IMR-90 (cell line): ENCODE measurements at places on chromosomes 5 and 9. TPM values are rescaled to one million over a fixed set of nuclear protein-coding genes. Genes with fewer than 3 reads are reported as not detected.

DNA sequence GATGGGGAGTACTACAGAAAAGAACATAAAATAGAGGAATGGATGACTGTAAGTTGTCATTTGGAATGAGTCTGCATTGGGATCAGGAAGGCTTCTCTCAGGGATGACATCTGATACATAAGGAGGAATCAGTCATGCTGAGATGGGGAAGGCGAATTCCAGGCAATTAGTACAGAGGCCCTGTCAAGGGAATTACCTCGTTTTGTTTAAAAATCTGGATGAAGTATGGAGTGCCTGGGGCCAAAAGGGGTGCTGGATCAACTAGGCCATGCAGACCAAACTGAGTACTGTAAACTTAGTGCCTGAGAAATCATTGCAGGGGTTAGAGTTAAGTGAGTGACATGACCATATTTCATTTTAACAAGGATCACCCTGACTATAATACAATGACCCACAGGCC is 30.5 kb downstream of the JAKMIP2 start:
- DNase-seq = no peak

GRCh38 chr9:99073985-99074901 is 30.7 kb upstream of the TGFBR1 start:
- DNase-seq = no peak

- no peak for DNase-seq
These were observed 14.8 kb downstream of the IL9 start for GRCh38 chr5:135880801-135881200.

GRCh38 chr5:33257807-33258429 is 182.8 kb upstream of the TARS1 start:
- DNase-seq = peak; percentile 89

- peak; percentile 89 for DNase-seq
These were observed 594.6 kb upstream of the BRINP1 start for GRCh38 chr9:119963798-119964372.

- no peak for DNase-seq
These were observed 88.3 kb downstream of the SNCAIP start for GRCh38 chr5:122400341-122400740.

- no peak for DNase-seq
These were observed 31.4 kb upstream of the TTLL11 start for GRCh38 chr9:122124528-122124927.

- no peak for DNase-seq
These were observed 183.2 kb upstream of the DAB2 start for GRCh38 chr5:39608024-39608423.

DNA sequence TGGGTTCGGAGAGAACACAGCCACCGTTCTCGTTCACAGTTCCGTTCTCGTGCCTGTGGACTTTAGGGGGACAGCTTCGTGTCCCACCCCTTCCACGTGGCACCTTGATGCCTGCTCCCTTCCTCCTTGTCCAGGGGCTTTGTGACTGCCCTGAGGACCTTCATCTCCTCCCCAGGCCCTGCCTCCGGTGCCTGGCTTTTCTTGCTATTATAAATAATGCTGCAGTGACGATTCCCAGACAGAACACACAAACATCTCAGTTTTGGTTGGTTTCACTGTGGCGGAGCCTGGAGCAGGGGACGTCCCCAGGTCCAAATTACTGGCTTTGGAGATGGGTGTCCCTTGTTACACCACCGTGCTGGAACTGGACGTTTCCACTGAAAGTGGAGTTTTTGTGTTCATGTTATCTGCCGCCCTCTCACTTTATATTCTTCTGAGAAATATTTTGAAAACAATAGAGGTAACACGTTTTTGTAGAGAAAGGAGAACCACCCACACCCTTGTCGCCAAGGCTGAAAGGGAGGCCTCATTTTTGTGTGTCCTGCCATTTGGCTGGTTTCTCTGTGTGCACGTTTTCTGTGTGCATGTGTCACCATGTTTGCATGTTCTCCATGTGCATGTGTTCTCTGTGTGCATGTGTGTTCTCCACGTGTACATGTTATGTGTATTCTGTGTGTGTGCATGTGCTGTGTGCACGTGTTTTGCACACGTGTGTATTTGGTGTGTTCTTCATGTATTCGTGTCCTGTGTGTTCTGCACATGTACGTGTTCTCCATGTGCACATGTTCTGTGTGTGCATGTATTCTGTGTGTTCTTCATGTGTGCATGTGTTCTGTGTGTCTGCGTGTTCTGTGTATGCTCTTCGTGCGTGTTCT is 24.2 kb downstream of the WNK2 start:
- DNase-seq = no peak

GRCh38 chr5:162806195-162806594 is 631.2 kb upstream of the CCNG1 start:
- no peak for DNase-seq

DNA sequence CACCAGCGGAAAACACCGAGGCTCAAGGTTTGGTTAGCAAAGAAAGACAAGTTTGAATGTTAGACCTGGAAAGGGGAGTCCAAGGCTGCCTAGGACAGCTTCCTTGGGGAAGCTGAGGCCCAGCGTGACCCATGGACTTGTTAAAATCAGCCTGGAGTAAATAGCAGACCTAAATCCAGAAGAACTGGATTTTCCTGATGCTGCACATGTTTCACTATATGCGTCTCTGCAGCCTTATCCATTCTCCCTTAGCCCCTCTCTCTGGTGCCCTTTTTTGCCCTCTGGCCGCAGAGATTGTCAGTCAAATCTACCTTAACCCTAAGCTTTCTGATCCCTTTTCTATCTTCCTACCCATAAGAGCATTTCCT is 119.9 kb downstream of the NTRK2 start:
- DNase-seq = no peak

- no peak for DNase-seq
These were observed 384.4 kb upstream of the PDE4D start for GRCh38 chr5:60277941-60278340.

DNA sequence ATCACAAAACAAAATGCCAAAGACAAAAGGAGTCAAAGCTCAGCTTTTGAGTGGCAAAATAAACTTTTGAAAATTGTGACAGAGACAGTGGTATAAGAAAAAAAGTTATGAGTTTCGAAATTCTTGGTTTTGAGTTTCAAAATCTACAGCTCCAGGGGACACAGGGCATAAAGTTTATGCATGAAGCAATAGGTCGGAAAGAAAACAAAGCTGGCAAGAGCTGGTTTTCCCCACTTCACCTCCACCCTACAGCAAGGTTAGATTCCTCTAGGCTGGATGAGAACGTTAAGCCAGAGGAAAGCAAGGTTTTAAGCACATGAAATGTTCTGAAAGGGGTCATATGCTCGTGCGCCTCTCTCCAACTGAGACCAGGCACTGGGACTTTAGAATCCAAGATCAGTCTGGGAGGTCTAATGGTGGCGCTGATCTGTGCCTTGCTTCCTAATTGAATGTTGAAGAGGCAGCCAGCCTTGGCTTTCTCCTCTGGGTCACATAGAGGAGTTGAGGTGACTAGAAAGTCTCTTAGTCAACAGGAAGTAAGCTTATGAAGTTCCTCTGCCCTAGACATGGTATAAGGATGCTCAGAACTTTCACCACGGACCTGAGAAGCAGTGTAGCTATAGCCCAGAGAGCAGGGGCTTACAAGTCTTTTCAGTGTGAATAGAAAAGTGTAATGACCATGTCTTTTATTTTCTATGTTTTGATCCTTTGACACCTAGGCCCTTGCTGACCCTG is 167.7 kb upstream of the DMAC1 start:
- DNase-seq = no peak

DNA sequence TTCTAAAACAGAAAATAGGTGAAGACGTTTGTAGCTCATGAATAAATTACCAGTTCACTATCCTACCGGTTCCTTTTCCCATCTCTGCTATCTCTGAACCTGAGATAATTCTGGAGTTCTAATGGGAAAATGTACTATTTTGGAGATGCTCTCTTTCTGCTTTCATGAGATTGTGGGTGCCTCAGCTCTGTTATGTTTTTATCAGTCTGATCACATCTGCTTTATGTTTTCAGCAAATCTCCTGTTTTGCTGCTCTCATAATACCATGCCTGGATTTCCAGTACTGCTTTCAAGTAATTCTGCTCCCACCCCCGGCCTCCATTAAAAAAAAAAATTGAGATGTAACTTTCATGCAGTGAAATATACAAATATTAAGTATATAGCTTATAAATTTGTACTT is 9.1 kb upstream of the SUSD1 start:
- no peak for DNase-seq

DNA sequence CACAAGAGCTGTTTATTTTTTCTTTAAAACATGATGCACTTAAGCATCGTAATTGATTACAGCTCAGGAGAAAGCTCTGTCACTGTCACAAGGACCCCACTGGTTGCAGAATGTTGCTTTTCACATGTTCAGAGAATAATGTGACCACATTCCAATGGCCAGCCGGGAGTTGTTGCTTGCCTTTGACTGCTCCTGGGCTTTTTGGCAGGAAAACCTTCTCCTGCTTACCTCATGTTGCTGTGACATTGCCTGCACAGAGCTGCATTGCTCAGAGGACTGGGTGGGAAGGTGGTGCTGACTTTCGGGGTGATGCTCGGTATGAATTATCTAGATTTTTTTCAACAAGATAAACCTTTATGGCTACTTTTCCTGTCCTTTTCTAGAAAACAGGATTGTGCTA is 88.2 kb downstream of the PALM2AKAP2 start:
- peak; percentile 50 for DNase-seq

DNA sequence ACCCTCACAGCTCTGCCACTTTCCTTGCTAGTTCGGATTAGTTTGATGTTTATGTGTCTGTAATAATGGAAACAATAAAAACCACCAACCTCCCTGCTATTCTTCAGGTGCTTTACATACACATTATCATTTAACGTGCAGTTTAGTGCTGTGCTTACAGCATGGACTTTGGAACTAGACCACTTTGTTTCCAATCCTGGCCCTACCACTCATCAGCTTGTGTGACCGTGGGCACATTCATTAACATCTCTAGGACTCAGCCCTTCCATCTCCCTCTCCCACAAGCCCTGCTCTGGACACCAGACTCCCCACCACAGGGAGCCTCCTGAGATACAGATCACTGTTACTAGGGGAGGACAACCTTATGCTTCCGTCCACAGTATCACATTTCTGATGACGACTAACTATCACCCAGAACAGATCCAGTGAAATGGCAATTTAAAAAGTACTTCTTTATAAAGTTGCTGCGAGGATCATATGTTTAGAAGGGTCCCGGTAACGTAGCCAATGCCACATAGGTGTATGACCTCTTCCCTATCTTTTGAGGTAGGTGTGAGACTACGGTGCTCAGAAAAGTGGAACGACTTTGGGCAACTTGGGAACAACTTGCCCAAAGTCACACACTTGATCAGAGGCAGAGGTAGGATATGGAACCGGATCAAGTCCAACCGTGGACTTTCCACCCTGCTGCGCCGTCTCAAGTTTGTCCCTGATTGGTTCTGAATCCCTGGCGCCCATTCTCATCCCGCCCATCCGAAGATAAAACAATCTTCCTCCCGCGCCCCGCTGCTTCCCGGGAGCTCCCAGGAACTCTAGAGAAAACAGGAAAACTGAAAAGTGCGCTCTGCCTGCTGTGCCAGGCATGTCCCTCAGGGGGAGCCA is 132.4 kb upstream of the NIPBL start:
- peak; percentile 63 for DNase-seq

DNA sequence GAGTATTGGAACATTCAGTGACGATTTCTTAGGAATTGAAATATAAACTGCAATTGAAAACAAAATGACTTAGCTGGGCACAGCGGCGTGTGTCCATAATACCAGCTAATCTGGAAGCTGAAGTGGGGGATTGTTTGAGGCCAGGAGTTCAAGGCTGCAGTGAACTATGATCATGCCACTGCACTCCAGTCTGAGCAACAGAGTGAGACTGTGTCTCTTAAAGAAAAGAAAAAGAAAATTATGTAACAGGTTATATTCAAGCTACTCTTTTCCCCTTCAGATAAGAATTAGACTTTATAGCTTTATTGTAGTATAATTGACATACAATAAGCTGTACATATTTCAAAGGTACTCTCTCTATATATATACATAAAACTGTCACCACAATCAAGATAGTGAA is 6.4 kb downstream of the SLC26A2 start:
- DNase-seq = no peak

GRCh38 chr9:136614967-136615623 is 47.6 kb upstream of the EGFL7 start:
- DNase-seq = no peak

- no peak for DNase-seq
These were observed 28.1 kb upstream of the HRH2 start for GRCh38 chr5:175629793-175630192.

- no peak for DNase-seq
These were observed 29.1 kb downstream of the LMX1B start for GRCh38 chr9:126642839-126643238.

DNA sequence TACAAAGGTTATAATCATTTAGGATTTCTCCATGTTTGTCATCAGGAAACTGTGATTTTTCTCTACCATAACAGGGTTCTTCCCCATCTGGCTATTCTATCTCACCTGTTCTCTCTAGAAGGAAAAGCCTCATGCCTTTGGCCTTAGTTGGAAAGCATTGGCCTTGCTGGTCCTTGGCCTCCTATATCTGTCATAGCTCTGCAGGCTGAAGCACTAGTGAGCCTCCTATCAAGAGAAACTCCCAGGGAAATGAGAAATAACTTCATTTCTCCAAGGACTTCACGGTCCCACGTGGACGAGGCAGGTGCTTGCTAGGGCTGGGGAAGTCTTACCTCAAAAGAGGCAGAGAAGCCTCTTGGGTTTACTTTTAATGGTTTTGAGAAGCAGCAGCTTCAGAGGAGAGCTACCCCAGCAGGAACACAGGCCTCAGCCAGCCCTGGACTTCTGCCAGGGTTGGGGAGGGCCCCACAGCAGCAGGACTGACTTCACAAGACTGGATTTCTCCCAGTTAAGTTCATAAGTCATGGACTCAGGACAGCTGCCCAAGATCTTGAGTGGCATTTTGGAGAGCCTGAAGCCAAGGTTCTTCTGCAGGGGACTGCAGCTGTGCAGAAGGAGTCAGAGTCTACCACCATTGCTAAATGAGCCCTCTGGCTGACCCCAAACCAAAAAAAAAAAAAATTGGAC is 15.8 kb upstream of the PSAT1 start:
- peak; percentile 75 for DNase-seq

GRCh38 chr5:88984040-88984439 is 101.1 kb upstream of the MEF2C start:
- DNase-seq = no peak

CCDC152 gene
- 0.57 and 0.87 TPM in 2 replicates for polyA plus RNA-seq

PCDHGA4 gene
- 3.0 and 3.5 TPM in 2 replicates for polyA plus RNA-seq

SEMA4D gene
- 1.1 and 1.5 TPM in 2 replicates for polyA plus RNA-seq

BHMT2 gene
- 0.16 and 0.60 TPM in 2 replicates for polyA plus RNA-seq

CCL27 gene
- polyA plus RNA-seq = 0.17 and 0.26 TPM in 2 replicates

OR1Q1 gene
- not detected in 2 replicates for polyA plus RNA-seq

CCDC183 gene
- 0.29 and 0.44 TPM in 2 replicates for polyA plus RNA-seq

FOXD4L3 gene
- polyA plus RNA-seq = not detected in 2 replicates

PLEKHG4B gene
- polyA plus RNA-seq = 1.1 and 1.4 TPM in 2 replicates

STK32A gene
- polyA plus RNA-seq = 0.03 and 0.12 TPM in 2 replicates

PCDHA12 gene
- polyA plus RNA-seq = 0.03 TPM in 1 of 2 replicates, not detected in the other

COL5A1 gene
- 154 and 173 TPM in 2 replicates for polyA plus RNA-seq

SNCB gene
- polyA plus RNA-seq = 0.40 and 0.41 TPM in 2 replicates

PCDHA7 gene
- 0.10 and 0.16 TPM in 2 replicates for polyA plus RNA-seq
